ENCODE measurements at places on chromosomes 4 and X.

DNA sequence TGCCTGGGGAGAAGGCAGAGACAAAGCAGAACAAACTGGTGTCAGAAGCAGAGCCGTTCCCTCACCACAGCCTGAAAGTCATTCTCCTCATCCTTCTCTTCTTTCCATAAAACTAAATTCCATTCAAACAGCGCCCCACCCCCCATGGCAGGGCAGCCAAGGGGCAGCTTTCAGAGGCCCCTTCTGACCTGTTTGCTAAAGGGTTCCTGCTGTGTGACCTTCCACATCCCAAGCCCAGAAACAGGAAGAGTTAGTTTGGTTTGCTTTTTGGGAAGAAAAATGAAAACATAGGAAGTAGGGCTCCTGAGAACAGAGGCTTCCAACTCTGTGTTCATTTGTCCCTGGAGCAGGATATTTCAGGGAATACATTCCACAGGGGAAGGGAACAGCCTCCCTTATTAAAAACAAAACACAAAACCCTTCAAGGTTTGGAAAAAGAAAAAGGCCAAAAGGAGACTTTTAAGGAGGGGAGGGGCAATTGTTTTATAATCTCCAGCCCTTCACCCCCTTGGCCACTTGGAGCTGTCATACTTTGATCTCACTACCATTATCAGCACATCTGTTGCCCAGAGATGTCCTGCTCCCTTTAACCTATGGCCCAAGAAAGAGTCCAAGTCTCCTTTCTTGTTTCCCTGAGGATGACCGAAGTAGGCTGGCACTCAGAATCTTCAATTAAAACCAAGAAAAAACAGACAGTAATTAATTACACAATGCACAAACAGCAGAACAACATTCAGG is 25.3 kb downstream of the STARD8 start:
- DNase-seq, result no peak

DNA sequence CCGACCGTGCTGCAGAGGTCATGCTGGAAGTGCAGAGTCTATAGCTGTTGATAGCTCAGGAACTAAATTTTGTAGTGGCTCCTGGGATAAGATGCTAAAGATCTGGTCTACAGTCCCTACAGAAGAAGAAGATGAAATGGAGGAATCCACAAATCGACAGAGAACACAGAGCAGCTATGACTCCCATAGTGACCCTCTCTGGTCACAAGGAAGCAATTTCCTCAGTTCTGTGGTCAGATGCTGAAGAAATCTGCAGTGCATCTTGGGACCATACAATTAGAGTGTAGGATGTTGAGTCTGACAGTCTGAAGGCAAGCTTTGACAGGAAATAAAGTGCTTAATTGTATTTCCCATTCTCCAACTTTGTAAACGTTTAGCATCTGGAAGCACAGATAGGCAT is 8.8 kb downstream of the MANBA start:
- no peak for DNase-seq

GRCh38 chr4:8343967-8344331 is 74.4 kb downstream of the HTRA3 start:
- no peak for DNase-seq

DNA sequence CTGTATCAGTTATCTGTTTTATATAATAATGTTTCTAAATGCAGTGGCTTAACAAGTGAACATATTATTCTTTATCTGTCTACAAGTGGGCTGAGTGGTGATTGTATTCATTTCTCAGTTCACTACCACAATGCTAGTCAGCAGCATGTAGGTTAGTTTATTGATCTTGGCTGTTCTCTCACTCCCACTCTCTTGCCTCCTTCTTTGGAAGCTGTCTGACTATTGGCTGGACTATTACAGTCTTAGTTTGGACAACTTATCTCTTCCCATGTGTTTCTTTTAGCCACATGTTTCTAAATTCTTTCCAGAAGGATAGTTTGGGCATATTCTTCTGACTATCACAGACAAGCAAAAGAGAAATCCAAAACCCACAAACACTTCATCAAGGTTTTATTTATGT is 459.5 kb upstream of the AGA start:
- no peak for DNase-seq

- DNase-seq, result peak; percentile 10
Measured at GRCh38 chrX:148592595-148592994, 92.2 kb downstream of the AFF2 start.

- DNase-seq, result no peak
Measured at GRCh38 chrX:96764864-96765263, 80.2 kb downstream of the DIAPH2 start.

DNA sequence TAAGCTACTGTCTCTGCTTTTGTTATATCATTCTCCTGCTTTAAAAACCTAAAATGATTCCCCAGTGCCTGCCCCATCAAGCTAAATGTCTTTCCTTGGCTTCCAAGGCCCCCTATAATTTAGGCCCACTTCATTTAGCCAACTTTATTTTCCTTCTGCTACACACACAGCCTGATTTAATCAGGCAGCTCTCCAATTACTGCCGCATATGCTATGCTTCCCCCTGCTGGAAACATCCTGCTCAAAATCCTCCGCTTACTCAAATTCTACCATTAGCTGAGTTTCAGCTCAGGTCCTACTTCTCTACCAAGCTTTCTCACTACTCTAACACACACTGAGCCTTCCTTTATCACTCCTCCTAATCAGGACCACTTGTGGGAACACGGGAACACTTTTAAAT is 17.0 kb downstream of the LAMP2 start:
- DNase-seq, result no peak

DNA sequence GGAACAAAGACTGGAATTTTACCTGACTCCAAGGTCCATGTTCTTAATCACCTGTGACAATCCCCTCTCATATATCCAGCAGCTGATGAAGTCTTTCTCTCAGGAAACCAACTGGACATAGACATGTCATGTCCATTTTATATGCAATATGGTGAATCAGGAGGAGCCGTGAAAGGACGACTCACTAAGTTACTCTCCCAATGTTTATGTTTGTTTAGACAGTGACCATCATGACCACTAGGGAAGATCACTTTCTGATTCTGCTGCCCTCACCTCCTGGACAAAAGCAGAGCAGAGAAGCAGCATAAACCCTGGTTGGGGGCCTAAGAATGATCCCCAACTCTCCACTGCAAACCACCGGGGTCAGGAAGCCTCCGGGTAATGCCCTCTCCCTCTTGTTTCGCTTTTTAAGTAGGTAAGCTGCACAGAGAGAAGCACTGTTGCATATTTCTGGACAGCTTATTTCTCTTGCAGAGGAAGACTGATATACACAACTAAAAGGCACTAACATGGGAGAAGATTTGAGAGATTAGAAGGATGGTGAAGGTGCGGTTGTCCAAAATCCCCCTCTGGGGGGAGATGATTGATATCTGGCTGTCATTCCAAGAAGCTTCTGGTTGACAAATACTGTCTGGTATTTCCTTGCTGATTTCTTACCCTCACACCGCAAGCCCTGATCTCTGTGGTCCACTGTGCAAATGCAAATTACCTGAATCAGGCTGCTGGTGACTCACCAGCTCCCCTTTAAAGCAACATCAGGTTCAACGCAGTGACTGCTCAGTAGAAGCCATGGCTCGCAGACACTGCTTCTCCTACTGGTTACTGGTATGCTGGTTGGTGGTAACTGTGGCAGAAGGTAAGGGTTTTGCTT is at the start of gene ODAPH:
ODAPH (plus strand) TSS at position 773 of the 871 bp plus-strand sequence; CDS start at position 790, 17 bp downstream.
- DNase-seq, result no peak

DNA sequence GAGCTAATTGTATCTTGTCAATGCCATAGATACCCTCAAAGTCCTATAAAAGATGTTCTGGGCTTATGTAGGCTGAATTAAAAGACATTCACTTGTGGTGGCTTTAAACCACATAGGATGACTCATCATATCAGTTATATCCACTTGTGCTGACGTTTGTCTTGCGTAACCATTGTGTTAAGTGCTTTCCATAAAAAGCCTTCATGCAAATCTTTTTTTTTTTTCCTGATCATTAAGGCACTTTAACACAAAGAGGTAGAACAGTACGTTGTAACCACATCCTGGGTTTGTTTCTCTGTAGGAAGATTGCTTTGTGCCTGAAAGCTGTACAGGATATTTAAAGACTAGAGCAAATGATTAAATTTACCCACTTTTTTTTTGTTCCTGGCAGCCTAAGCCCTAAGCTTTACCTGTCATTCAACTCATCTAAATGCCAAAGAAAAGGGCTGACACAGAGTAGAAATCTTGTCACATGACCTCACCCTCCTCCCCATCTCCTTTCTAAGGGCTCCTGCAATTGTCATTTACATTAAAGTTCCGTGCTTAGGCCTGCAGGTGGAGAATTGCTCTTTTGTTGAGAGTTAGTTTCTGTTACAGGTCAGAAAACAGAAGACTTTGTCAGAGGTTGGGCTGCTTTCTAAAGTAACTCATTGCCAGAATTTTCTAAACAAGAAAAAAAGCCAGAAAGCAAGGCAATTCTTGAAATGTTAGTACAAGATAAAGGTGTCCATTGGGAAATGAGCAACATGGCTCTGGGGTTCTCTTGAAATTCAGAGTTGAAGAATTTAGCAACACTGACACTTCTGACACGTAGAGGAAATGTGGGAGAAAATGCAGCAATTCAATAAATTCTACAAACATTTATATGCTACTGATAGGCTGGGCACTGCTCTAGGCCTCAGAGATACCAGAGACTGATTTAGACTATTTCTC is 555.6 kb downstream of the PPARGC1A start:
- no peak for DNase-seq

DNA sequence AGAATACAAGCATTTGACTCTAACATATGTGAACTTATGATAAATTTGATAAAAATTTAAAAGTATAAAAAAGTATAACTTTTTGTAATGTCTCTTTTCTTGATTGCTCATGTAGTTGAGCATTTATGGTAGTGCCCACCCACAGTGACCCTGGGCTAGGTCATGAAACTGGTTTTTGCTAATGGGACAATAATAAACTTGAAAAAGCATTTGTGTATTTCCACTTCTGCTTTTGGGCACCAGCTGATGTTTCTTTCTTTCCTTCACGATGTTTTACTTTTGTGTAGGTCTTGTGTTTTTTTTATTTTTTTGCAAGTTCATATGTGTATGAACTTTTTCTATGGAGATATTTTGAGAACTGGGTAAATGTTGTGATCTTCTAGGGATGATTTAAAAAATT is 313.1 kb downstream of the CBLL2 start:
- no peak for DNase-seq

DNA sequence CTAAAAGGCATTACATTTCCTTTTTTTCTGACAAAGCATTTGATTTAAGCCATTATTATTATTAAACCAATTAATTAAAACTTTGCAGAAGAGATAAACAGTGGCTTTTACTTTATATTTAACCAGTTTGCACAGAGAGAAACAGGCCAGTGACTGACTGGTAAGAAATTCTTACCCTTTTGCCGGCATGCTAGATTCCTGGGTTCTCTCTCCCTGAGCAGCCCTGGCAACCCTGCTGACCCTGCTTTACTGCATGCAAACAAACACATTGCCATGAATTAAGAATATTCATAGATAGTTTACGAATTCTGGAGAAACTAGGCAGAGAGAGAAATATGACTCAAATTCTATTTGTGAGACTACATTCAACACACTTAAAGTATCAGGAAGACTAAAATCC is 1381.4 kb upstream of the IGFBP7 start:
- DNase-seq, result no peak

DNA sequence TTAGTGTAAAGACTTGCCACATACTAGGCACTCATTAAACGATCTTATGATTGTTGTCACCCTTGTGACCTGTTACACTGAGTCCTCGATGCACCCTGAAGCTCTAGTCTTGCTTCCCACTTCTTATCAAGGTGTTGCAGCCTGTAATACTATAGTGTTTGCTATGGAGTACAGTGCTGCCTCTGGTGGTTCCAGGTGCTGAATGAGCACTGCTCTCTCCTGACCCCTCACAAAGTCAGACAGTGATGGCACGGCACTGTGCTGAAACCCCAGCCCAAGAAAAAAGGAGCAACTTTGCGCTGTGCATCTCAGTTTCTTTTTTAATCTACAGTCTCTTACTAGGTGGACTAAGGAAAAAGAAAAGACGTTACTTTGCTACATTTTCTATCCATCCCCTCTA is 106.3 kb downstream of the GC start:
- no peak for DNase-seq

- no peak for DNase-seq
Measured at GRCh38 chr4:123474817-123475216, 78.2 kb downstream of the SPRY1 start.

DNA sequence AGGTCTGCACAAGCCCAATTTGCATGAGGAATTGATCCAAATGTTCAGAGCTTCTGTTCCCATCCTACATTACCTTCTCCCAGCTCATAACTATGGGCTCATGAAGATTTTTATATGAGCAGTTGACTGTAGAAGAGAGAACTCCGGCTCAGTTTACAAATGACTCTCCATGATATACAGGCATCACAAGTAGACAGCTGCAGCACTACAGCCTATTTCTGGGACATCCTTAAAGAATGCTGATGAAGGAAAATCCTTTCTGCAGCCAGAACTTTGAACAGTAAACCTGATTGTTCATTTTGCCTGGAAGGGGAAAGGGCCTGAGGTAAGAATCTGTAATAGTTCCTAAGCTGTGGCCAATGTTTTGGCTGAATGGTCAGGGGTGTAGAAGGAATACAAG is 174.1 kb upstream of the CXCL13 start:
- DNase-seq, result no peak

- no peak for DNase-seq
Measured at GRCh38 chr4:156192033-156192432, 238.4 kb upstream of the CTSO start.

DNA sequence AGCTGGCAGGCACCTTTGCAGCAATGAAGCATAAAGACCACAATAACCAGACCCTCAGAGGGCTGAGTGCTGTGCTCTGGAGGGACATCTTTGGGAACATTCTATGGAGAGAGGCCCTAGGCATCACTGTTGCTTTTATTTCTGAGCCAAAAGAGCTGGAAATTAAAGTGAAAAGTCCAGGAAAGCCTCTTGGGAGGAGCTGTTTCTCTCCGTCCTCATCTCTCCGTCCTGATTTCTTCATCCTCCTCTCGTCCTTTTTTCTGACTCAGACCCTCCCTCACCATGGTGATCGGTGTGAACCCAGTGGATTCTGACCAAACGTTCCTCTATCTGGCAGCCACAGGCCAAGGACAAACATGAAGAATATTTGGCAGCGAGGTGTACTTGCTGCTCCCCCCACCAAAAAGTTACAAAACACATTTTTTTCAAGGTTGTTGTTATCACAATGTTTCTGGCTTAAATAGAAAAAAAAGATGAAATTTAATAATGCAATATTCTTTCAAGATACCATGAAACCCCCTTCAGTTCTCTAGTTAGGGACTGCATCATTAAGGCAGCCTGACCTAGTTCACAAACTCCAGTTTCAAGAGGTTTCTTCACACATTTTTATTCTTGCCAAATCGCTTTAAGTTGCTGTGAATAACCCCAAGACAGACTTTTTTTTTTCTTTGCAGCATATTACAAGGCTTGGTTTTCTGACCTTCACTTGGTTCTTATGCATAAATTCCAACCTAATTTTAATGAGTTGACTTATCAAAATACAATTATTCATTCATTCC is 80.2 kb downstream of the SCD5 start:
- DNase-seq, result no peak

DNA sequence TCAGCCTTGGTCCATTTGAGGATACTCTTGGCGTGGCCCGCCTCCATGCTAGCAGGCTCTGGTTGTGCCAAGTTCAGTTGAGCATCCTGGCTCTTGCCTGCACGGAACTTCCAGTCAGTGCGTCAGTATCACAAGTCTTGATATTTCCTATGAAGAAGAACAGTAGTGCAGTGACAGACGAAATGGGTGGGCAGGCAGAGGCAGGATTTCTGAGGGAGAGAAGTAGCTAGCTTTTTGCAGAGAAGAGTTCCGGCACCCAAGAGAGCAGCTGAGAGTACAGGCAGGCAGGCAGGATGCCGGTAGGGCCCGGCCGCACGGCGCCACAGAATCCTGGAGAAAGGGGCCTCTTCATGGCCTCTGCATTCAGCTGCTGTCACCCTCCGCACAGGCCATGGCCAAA is 56.1 kb upstream of the MSANTD1 start:
- DNase-seq, result no peak

GRCh38 chr4:144531841-144532240 is 114.1 kb upstream of the HHIP start:
- DNase-seq, result no peak
